ENCODE measurements at places on chromosomes 2 and 18.

- peak; percentile 65 for DNase-seq
Measured at GRCh38 chr18:48953104-48953706, 2.4 kb upstream of the SMAD7 start.

GRCh38 chr2:38095996-38096861, 20.3 kb upstream of the CYP1B1 start:
- no peak for DNase-seq

DNA sequence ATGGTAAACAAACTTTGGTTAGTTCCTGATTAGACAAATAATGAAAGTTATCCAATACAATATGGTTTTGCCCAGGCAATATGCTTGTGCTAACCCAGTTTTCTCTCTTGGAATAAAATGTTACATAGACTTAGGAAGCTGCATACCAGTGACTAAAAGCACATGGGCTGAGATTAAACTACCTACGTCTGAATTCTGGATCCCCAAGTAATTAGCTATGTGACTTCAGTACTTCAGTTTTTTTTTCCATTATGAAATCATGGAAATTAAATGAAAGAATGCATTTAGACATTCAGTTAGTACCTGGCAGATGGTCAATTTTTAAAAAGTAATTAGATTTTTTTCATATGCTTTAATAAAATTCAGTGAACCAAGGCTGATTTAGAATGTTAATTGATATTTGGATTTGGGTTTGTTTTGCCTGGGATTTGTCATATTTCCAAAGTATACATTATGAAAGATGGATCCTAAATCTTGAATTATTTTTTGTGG, 213.9 kb downstream of the PTH2R start:
- DNase-seq, result no peak

DNA sequence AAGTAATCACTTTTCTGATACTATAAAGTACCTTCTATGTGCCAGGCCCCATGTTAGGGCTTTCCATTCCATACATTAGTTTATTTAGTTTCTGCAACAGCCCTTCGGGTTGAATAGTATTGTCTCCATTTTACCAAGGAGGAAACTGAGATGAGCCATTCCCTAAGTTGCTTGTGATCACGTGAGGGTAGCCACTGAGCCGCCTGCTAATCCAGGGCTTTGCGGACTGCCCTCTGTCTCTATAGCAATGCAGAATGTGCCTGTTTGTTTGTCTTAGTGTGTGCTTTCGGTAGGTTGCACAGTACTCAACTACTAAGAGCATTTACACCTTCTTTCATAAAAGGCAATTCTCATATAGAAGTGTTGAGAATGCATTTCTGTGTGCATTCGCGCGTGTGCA, 5.0 kb downstream of the EMILIN2 start:
- DNase-seq, result no peak

DNA sequence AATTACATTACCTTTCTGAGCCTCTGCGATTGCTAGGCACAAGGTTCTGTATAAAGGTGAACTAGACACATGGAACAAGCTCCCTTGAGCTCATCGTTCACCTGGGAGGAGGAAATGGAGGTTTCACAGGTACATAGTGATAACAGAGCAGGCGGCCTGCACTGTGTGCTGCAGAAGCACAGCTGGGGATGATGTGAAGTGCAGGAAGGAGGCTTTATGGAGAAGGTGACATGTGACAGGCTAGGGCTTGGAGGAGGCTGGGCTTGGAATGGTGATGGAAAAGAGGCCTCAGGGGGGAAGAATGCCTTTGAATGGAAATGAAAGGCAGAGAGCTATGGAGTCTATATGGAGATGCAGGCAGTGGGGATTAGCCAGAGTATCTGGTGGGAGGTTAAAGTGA, 22.9 kb downstream of the MARCHF4 start:
- DNase-seq, result no peak

DNA sequence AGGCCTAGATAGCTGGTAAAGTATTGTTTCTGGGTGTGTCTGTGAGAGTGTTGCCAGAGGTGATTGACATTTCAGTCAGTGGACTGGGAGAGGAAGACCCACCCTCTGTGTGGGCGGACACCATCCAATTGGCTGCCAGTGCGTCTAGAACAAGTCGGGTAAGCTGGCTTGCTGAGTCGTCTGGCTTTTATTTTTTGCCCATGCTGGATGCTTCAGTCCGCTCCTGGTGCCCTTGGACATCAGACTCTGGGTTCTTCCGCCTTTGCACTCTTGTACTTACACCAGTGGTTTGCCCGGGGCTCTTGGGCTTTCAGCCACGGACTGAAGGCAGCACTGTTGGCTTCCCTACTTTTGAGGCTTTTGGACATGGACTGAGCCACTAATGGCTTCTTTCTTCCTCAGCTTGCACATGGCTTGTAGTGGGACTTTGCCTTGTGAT, 24.3 kb downstream of the DIS3L2 start:
- DNase-seq, result no peak

DNA sequence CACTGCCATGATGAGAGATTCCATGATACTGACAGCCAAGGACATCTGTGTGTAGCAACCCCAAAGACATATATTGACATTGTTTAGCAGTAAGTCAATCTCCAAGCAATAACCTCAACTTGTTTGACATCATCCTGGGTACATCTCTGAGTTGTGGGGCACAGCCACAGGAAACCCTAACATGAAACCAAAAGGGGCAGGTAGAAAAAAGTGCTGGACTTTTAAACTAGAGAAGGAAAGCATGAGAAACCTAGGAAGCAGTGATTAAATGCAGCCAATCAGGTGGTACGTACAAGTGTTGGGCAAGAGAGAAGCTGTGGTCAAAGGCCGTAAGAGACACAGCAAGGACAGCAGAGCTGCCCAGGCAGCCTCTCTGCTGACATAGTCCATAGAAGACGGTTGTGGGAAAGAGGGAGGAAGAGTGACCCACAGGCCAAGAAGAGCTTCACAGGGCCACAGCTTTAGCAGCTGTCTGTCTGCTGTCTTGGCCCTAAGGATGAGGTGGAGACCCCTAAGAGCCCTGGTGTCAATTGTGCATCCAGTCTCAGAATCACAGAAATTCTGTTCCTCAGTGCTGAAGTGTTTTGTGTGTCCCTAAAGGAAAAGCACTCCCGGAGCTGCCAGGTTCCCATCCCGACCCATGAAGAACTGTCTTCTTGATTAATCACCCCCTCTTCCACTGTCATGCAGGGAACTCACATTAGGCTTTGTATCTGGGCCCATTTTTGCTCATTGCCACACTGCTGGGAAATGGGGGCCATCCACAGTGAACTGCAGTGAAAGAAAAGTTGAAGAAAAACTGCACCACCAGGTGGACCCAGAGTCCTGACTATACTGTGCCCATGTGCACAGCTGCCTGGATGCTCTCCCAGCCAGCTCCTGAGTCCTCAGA, 25.4 kb upstream of the CHN1 start:
- DNase-seq, result no peak
